ENCODE measurements at places on chromosomes 6 and 20.

DNA sequence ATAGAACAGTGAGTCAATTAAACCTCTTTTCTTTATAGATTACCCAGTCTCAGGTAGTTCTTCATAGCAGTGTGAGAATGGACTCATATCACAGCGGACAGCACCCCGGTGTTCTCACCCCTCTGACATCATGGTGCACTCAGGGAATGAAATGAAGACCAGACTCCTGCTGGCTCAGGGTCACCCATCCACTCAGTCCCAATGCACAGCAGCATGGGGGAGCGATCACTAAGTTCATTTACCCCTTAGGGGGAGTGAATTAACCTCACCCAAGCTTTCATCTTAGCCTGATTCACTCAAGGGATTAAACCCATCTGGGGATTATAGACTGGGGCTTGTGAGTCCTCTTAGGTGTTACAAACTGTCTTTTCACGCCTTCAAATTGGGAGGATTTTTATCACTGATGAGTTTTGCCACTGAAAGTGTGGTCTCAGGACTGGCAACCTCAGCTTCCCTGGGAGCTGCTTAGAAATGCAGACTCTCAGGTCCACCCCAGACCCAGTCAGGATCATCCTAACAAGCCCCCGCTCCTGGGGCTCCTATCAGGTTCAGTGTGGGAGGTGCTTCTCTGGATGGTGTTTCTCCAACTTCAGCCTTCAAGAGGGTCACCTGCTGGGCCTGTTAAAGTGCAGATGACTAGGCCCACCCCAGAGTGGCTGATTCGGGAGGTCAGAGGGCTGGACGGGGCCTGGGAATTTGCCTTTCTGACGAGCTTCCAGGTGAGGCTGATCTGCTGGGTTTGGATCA lies 44.3 kb upstream of the FRMD1 start:
- DNase-seq = no peak

DNA sequence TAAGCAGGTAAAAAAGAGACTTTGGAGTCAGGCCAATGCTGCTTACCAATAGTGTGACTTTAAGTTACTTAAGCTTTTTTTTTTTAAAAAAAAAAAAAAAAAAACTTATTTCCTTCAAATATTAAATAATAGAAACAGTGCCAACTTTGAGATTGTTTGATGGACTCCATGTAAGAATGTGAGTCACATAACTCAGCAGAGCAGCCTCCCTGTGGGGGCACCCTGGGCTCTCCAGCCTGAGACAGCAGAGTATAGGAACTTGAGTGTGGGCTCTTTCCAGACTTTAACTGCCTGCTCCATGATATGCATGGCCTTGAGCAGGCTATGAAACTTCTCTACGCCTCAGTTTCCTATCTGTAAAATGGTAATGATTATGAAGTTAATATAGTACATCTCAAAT lies 113.3 kb upstream of the SAMD5 start:
- no peak for DNase-seq

DNA sequence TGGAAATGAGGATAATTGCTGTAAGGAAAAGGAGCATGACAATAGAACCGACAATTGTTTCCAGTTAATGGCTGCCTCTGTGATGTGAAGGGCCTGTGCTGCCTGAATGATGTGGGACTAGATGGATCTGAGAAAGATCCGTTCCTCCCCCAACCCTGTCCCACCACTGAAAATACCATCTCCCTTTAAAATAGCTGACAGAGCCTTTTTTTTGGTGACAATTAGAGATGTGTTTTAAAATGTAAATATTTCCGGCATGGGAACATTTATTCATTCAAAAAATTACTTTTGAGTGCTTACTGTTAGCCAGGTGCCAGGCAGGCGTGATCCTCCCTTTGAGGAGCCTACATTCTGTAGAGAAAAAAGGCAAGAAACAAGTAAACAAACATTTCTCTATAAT lies 72.4 kb upstream of the SUPT3H start:
- DNase-seq = no peak

DNA sequence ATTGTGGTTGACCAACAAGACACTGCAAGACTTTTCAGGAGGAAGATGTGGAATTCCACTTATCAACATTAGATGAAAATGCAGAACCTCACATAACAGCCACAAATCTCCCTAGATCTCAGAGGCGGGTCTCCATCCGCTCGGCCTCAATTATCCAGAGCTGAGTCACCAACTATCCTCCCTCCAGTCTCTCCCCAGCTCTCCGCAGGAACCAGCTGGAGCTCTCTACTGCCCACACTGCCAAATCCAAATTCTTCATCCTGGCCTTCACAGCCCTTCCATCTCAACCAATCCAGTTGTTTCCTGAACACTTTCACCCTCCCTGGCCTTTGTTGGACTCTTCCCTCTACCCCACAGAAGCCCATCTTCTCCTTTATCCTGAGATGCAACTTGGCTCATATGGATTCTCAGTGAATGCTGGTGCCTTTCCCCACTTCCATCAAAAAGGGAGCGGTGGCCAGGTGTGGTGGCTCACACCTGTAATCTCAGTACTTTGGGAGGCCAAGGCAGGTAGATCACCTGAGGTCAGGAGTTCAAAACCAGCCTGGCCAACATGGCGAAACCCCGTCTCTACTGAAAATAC lies 3.5 kb upstream of the TGIF2 start:
- no peak for DNase-seq

DNA sequence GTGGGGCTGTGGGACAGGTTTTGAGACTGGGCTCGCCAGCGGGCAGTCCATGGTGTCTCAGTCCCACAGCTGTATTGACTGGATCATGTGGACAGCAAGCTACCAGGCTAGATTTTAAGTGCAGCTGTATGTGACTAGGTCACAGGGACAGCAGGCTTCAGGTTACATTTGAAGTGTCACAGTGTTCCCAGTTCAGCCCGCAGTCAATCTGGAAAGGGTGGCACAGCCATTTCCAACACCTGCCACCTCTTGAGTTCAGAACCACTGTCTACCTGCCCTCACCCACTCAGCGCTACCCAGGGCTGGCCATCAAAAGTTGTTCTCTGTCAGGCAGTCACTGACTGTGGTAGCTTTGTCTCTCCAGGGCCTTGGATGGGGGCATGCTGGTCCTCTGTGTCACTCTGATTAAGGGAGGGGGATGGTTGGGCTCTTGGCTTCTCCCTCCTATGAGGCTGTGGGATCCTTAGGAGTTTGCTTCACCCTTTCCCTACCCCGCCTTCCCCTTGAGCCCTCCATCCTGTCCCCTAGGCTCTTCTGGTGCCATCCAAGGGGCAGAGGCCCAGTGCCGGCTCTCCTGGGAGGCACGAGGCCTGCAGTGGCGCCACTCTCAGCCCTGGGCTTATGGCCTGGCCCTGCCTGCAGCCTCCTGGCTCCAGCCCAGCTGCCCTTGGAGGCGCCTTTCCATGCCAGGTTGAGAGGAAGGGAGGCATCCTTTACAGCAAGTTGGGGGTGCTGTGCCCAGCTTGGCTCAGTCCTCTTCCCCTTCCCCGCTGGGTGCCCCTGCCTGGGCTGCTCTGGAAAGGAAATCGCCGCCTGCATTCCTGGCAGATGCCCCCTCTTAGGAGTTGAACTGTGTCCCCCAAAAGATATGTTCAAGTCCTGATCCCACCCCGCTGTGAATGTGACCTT lies 44.9 kb downstream of the PNLDC1 start:
- DNase-seq = no peak

DNA sequence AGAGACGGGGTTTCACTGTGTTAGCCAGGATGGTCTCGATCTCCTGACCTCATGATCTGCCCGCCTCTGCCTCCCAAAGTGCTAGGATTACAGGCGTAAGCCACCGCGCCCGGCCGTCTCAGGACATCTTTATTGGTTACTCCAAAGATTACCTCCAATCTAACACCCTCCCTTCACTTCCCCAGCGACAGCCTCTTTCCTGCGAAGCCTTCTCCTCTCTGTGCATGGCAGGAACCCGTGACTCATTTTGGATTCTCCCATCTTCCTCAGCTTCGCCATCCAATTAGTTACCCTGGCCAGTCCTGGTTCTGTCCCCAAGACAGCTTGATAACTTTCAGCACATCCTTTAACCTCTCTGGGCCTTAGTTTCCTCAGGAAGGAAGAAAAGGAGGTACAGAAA lies 51.3 kb upstream of the TOX2 start:
- no peak for DNase-seq

- DNase-seq = no peak
These were observed 25.0 kb downstream of the TMEM242 start for GRCh38 chr6:157298216-157298724.

DNA sequence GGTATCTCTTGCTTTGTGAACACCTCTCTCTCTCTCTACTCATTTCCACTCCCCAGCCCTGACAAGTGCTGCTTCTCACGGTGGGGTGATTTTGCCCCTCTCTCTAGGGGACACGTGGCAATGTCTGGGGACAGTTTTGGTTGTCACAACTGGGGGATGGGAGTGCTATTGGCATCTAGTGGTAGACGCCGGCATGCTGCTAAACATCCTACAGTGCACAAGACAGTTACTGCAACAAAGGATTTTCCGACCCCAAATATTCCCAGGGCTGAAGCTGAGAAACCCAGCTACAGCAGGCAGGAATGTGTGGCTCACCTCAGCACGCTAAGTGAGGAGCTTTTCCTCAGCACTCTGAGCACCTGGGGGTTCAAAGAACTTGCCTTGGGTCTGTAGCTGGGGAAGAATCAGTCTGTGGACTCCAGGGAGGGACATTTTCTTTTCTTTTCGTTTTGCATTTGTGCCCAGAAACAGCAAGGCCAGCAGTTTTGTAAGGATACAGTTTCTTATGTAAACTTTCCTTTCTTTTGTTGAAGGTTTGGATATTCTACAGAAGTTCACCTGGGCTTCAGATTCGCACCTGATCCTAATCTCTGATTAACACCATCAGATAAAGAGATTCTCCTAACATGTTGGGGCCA lies 246.9 kb upstream of the ZFP64 start:
- no peak for DNase-seq

GRCh38 chr6:9517806-9518205 lies 897.1 kb downstream of the TFAP2A start:
- DNase-seq = no peak

DNA sequence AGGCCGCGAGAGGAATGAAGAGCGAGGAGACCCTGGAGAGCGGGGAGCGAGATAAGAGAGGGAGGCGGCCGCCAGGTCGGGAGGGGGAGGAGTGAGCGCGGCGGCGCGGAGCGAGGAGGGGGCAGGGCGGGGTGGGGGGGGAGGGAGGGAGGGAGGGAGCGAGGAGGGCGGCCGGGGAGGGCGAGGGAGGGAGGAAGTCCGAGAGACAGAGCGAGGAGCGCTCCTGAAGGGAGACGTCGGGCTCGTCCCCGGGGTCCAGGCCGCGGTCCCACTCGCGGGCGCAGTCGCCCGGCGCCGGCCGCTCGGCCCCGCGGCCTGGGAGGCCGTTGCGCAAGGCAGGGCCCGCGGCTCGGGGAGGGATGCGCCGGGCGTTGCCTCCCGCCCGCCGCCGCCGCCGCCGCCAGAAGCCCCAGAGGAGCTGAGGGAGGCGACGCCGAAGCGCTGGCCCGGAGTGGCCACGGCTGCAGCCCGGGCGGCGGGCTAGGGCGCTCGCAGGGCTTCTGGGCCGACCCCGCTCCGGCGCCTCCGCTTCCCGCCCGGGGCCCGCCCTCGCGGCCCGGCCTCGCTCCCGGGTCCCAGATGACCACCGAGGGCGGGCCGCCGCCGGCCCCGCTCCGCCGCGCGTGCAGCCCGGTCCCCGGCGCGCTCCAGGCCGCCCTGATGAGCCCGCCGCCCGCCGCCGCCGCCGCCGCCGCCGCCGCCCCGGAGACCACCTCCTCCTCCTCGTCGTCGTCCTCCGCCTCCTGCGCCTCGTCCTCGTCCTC lies at the start of gene FOXF2:
Gene FOXF2, plus strand, starts transcription at position 208 of the 764 bp plus-strand sequence. Its CDS starts 372 bp downstream, at position 580.
- no peak for DNase-seq

GRCh38 chr20:38109591-38110524 lies 55.2 kb downstream of the TGM2 start:
- DNase-seq = no peak

DNA sequence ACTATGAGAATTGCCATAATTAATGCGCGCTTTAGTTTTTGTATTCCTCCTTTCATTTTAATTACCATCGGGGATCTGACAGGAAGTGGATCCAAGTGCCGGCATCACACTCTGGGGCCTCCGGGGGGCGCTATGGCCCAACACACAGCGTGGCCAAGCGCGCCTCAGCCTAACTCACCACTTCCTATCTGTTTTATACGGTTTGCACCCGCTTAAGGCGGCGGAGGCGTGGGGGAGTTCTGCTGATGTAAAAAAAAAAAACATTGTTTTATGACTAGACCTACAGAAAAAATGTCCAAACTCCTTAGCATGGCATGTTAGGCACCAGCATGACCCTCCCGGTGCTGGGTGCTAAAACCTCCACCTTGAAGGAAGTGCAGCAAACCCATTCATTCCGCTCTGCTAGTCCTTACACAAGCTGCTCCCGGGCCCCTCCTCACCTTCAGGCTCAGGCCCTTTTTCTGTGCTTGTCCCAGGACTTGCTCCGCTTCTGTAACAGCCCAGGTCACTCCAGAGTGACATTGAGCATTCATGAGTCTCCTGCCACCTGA lies 4.5 kb upstream of the EBF4 start:
- DNase-seq = peak; percentile 81

DNA sequence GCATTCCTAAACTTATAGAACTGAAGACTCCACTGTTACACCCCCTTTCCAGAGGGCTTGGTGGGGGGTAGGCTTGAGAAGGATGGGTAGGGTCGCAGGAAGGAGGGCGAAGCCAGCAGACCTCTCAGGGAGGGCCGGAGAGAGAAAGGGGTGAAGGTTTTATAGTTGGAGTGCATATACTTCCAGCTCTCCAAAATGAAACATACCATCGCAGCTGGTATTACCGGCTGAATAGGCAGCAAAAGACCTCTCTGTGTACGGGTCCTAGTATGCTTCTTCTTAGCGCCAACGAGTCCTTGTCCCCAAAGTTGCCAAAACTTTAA lies 1.0 kb upstream of the VGLL2 start:
- no peak for DNase-seq

- no peak for DNase-seq
These were observed 102.7 kb upstream of the SASH1 start for GRCh38 chr6:148239801-148240460.

- DNase-seq = no peak
These were observed 452.9 kb downstream of the UTRN start for GRCh38 chr6:144737998-144738397.

GRCh38 chr6:2734488-2735166 lies 16.1 kb downstream of the MYLK4 start:
- DNase-seq = no peak

- DNase-seq = no peak
These were observed 668 bp upstream of the RPP40 start for GRCh38 chr6:5004373-5005037.

- no peak for DNase-seq
These were observed 1622.8 kb downstream of the HACE1 start for GRCh38 chr6:103236923-103237322.

- DNase-seq = no peak
These were observed 40.3 kb upstream of the CD93 start for GRCh38 chr20:23126281-23127061.

Data from activated CD4-positive, alpha-beta T cell treated with anti-CD3 and anti-CD28 coated beads, Interleukin-2, amount 50 U/mL, for 48 hours (primary cell).